CD4-positive, alpha-beta T cell treated with Interleukin-4 for 4 hours (primary cell): ENCODE measurements at places on chromosomes 6 and 20.

GRCh38 chr20:15703171-15703911 is 869.9 kb downstream of the KIF16B start:
- DNase-seq: no peak

DNA sequence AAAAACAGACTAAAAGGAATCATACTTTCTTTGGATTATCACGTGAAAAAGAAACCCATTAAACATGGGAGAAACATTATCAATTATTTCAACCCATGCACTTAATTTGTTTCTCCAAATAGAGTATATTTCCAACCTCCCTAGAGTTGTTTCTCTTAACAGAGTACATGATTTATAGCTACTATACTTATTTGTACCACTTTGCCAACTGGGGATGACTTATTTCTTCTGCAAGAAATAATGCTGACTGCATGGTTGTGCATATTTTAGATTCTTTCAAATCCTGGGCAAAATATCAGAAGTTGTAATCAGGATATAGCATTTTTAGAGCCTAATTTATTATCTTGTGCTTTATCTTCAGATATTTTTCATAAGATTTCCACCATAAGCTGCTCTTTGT is 629.1 kb upstream of the EYS start:
- no peak for DNase-seq

- no peak for DNase-seq
Observed at GRCh38 chr6:53536561-53536960, 8.3 kb downstream of the GCLC start.

- DNase-seq: no peak
Observed at GRCh38 chr6:5158180-5158579, 73.0 kb downstream of the PPP1R3G start.

GRCh38 chr6:72816022-72816421 is 194.2 kb downstream of the KCNQ5 start:
- DNase-seq: no peak

GRCh38 chr6:35417979-35418661 is 34.0 kb upstream of the FANCE start:
- DNase-seq: no peak

DNA sequence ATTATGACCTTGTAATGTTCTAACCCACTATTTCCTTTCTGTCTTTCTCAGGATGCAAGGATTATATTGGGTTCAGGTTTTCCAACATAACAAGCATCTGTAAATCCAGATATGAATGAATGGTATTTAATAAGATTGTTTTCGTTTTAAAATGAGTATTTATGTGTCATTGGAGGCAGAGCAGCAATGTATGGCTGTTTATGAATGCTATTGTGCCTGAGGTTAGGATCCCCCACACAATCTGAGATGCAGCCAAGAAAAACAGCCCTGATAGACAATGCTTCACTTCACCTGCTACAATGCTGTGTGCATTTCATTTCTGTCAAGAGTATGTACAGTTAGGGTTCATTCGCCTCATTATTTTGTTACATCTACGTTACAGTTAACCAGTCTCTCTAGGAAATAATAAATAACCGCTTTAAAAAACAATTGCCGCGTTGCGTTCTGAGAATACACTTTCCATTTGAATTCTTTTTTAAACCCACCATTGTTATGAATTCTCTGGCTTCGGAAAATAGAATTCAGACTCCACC is 19.6 kb downstream of the TFAP2A start:
- DNase-seq: no peak

GRCh38 chr6:166382933-166383801 is at the start of gene MPC1:
Gene MPC1, minus strand, starts transcription at chr6:166382940. Its CDS starts 64 bp downstream, at chr6:166382876.
- peak; percentile 93 for DNase-seq

- DNase-seq: no peak
Observed at GRCh38 chr6:146433881-146434731, 109.5 kb upstream of the RAB32 start.

DNA sequence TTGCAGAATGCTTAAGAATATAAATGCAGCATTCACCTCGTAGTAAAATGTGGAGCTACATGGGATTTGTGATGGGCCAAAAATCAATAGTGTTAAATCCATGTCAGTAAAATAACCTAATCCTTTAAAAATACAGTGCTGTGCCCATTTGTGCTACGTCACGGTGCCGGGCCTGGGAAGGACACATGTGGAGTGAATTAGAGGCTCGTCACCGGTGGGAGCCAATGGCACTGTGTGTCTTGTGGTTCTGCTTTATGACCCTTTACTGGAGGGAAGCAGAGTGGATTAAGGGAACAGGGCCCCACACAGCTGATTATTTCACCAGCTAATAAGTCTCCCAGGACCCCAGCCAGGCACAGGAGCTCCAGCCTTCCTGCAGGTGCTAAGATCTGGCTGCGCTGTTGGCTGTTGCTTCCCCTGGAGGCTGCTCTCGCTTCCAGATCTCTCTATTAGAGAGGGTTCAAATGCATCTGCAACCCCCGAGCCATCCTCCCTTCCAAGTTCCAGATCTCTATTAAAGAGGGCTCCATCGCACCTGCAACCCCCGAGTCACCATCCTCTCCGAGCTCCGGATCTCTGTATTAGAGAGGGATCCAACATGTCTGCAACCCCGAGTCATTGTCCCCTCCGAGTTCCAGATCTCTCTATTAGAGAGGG is 405.8 kb downstream of the CDH4 start:
- DNase-seq: no peak

- DNase-seq: no peak
Observed at GRCh38 chr6:90643381-90643780, 56.5 kb upstream of the MAP3K7 start.

- no peak for DNase-seq
Observed at GRCh38 chr6:128963561-128963960, 80.6 kb downstream of the LAMA2 start.

GRCh38 chr6:63941747-63942470 is 306.3 kb downstream of the PHF3 start:
- DNase-seq: no peak

- no peak for DNase-seq
Observed at GRCh38 chr20:49909499-49910339, 5.6 kb downstream of the SPATA2 start.

GRCh38 chr6:113318575-113318917 is 538.6 kb upstream of the MARCKS start:
- no peak for DNase-seq

DNA sequence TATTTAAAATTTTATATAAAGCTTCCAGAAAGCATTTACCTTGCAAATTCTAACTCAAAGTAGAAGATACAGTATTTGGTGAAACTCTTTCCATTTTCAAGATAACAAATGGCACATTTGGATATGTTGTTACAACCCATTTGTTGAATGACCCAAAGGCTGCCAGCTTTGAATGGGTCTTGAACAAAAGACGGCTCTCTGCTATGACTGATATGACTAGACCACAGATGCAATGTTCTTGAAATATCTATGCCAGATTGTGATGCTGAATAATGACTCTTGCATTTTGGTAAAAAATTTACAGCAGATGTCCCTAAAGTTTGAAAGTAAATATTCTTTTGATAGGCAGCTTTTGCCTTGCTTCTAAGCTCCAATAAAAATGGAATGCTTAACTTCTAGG is 99.6 kb downstream of the HTR1B start:
- DNase-seq: no peak

GRCh38 chr6:167094436-167094819 is 28.5 kb upstream of the CCR6 start:
- no peak for DNase-seq

DNA sequence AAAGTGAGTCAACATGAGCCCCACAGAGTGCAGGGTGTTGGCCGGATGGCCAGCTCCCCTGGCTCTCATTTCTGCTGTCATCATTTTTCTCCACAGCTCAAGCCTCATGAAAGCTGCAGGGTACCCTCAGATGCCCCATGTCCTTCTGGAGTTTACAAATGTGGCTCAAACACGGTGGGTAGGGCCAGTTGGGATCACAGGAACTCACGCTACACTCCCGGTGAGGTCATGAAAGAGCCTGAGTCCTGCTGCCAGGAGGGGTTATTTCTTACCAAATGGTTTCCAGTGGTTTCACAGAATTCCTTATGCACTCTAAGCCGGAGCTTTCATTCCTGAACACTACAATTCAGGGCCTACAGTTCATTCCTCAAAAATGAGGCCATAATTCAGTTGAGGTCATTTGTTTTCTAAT is 78.7 kb downstream of the TMEM170B start:
- no peak for DNase-seq

GRCh38 chr6:39156801-39157200 is 41.8 kb upstream of the SAYSD1 start:
- no peak for DNase-seq

DNA sequence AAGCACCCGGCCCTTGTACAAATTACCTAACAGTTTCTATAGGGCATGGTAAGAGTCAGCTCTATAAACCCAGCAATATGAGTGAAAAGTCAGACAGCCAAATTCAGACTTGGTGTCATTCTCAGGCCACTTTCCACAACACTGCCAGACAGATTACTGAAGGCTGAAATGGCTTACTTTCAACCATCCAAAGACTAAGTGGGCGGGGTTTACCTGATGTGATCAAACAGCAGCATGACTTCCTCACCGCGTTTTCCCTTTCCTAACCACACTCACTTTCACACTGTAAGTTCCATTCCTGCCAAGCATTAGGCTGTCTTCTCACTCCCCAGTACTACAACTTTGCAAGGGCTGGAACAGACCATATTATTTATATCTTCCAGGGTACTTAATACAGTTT is 85.9 kb downstream of the SMLR1 start:
- DNase-seq: peak; percentile 10

- DNase-seq: no peak
Observed at GRCh38 chr6:118134206-118134605, 227.1 kb downstream of the SLC35F1 start.

DNA sequence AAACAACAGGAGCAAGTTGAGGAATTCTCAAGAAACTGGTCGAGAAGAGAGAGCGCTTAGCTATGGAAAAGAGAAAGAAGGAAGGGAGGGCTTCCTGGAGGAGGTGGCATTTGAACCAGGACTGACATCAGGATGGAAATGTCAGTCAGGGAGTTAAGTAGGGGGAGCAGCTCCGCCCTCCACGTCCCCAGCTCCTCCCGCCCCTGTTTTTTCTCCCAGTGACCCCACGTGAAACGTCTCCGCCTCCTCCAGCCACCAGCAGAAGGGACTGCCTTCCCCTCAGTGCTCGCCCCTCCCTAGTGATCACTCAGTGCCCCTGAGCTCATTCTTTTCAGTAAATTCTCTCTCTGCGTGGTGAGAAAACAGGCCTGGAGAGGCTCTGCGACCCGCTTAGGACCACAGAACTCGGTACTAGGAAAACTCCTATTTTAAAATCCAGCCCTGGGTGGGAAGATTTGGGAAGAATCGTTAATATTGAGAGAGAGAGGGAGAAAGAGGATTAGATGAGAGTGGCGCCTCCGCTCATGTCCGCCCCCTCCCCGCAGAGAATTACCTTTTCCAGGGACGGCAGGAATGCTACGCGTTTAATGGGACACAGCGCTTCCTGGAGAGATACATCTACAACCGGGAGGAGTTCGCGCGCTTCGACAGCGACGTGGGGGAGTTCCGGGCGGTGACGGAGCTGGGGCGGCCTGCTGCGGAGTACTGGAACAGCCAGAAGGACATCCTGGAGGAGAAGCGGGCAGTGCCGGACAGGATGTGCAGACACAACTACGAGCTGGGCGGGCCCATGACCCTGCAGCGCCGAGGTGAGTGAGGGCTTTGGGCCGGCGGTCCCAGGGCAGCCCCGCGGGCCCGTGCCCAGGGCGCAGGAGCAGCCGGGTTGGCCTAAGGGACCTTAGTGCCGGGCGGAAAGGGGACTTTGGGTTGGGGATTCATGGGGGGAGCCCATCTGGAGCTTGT is 4.6 kb downstream of the HLA-DPB1 start:
- no peak for DNase-seq

- peak; percentile 21 for DNase-seq
Observed at GRCh38 chr6:81751388-81752083, 945 bp downstream of the TENT5A start.

DNA sequence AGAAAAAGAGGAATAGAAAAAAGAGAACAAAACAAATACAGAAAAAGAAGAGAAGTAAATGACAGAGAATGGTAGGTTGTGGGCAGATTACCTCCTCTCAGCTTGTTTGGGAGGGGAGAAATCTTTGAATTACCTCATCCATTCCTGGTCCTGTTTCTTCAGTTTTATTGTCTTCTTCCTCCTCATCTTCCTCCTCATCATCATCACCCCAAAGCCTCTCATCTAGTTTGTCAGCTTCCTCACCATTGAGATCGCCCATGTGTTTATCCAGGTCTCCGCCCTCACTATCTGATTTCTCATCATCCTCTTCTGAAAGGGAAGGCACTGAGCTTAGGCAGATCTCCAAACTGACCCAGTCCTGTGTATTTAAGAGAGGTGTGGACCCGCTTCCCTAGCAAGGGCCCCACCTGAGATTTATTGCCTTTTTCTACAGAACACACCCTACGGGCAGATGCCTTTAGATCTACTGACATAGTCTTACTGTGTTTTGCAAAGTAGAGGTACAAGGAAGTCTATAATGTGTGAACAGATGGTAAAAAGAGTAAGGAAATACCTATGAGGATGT is 24.2 kb upstream of the LYRM2 start:
- DNase-seq: no peak

- DNase-seq: no peak
Observed at GRCh38 chr6:45300736-45301135, 27.4 kb upstream of the RUNX2 start.

- no peak for DNase-seq
Observed at GRCh38 chr6:41887331-41887751, 7.8 kb downstream of the USP49 start.

- no peak for DNase-seq
Observed at GRCh38 chr6:1765160-1765903, 155.6 kb downstream of the FOXC1 start.

GRCh38 chr20:63828545-63828944 is 2.5 kb downstream of the ZBTB46 start:
- DNase-seq: no peak

- no peak for DNase-seq
Observed at GRCh38 chr6:71364889-71365542, 76.4 kb downstream of the OGFRL1 start.

GRCh38 chr6:93567164-93567563 is 147.8 kb upstream of the EPHA7 start:
- no peak for DNase-seq

DNA sequence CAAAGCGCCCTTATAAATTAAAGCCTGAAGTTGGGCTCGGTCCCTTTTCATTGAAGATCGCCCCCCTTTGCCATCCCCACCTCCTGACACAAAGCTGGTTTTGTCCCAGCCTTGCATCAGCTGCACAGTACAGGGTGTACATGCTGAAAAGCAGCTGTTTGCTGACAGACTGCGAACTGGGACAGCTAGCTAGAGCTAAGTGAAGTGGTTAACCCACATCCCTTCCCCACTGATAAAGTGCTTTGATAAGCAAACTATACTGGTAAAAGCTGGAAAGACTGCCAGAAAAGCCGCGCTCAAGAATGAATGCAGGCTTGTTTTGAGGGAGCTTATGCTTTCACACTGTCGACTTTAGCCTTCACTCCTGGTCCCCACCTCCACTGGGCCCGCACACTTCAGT is 207.3 kb downstream of the GMDS start:
- peak; percentile 22 for DNase-seq

- DNase-seq: no peak
Observed at GRCh38 chr20:49275636-49276035, 2.2 kb downstream of the ZNFX1 start.

GRCh38 chr20:5748246-5748645 is 2.0 kb upstream of the SHLD1 start:
- DNase-seq: no peak

- DNase-seq: no peak
Observed at GRCh38 chr20:14951707-14952418, 614.5 kb upstream of the FLRT3 start.

GRCh38 chr6:108123481-108123929 is 42.3 kb upstream of the NR2E1 start:
- DNase-seq: no peak
